Tibial nerve (tissue), 4 donors: ENCODE measurements at places on chromosomes 3 and 15.

GRCh38 chr3:137264071-137264820 is 306.5 kb downstream of the IL20RB start:
- no peak overlapping the region for H3K27ac ChIP-seq
- H3K4me3 ChIP-seq: no peak overlapping the region
- DNase-seq: no peak

DNA sequence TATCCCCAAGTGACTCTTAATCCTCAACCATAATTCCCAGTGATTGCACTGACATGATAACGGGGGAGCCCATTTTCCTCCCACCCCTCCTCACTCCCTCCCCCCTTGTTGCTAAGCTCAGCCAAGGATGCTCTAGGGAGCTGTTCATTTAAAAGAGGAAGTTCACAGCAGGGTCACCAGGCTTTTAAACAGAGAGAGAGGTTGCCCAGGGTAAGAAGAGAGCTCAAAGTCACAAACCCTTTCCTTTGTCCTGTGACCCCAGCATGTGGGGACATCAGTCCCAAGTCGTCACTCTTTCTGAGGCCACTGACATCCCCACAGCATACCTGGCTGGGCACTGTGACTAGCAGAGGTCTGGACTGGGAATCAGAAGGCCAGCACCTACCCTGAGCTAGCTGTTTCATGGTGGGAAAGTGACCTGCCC is 144.1 kb downstream of the RORA start:
- H3K27ac ChIP-seq: no peak overlapping the region
- no peaks in the 10 kb centered on the region for H3K36me3 ChIP-seq
- H3K27me3 ChIP-seq: no peaks in the 10 kb centered on the region
- no peaks in the 10 kb centered on the region for H3K4me1 ChIP-seq

DNA sequence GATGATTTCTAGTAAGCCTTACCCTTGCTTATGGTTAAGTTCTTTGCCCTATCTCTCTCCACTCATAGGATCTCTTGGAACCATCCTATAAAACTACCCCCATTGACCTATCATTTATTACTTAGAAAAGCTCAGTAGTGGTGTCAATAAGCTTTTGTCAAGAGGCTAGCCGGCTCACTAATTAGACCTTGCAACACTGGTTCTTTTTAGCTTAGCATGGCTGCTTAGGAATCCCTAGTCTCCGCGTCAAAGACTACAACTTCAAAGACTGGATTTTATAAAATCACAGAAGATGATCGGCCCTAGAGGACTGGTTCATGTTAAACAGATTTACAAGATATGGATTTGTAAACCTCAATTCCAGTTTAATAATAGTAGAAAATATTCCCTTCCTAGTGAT is 7.6 kb downstream of the PPARG start:
- no peaks in the 10 kb centered on the region for H3K4me1 ChIP-seq
- no peak overlapping the region for H3K4me3 ChIP-seq
- no peak for DNase-seq
- H3K36me3 ChIP-seq: no peaks in the 10 kb centered on the region

GRCh38 chr3:56795829-56796185 is 5.9 kb downstream of the ARHGEF3 start:
- no peaks in the 10 kb centered on the region for H3K27me3 ChIP-seq
- no peaks in the 10 kb centered on the region for H3K36me3 ChIP-seq
- no peak overlapping the region for H3K27ac ChIP-seq
- DNase-seq: no peak
